Psoas muscle (tissue), 8 donors: ENCODE measurements at places on chromosomes 4 and X.

DNA sequence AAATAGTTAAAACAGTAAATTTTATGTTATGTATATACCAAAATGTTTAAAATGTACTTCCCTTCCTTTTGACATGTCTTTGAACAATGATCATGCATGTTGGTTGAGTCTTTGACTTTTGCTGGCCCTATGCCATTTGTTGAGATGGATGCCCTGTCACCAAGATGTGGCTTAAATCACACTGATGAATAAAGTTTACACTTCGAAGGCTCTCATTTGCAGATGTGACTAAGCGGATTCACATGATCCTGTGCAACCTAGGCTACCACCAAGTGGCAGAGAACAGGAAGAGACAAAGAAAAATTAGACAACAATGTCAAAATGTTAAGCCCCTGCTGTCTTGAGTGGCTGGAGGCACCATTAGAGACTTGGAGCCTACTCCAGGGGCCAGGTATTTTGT is 139.9 kb downstream of the RAB28 start:
- no peaks in the 10 kb centered on the region for H3K36me3 ChIP-seq
- H3K27ac ChIP-seq: no peak overlapping the region
- no peaks in the 10 kb centered on the region for H3K27me3 ChIP-seq
- no peaks in the 10 kb centered on the region for H3K4me1 ChIP-seq

- no peaks in the 10 kb centered on the region for H3K27me3 ChIP-seq
- no peak overlapping the region for H3K4me3 ChIP-seq
- no peak overlapping the region for H3K27ac ChIP-seq
- H3K4me1 ChIP-seq: no peaks in the 10 kb centered on the region
- DNase-seq: no peak
- no peaks in the 10 kb centered on the region for H3K36me3 ChIP-seq
Observed at GRCh38 chr4:120132935-120133334, 66.3 kb upstream of the MAD2L1 start.

GRCh38 chr4:25361253-25361652 is 15.8 kb upstream of the ANAPC4 start:
- no peak for DNase-seq
- no peak overlapping the region for H3K4me3 ChIP-seq
- H3K27me3 ChIP-seq: no peaks in the 10 kb centered on the region
- H3K4me1 ChIP-seq: no peaks in the 10 kb centered on the region

GRCh38 chrX:54641530-54641929 is 111.5 kb downstream of the GNL3L start:
- H3K4me1 ChIP-seq: peaks cover 9% of the 10 kb centered on the region
- H3K4me3 ChIP-seq: no peak overlapping the region
- H3K27me3 ChIP-seq: no peaks in the 10 kb centered on the region
- DNase-seq: no peak

DNA sequence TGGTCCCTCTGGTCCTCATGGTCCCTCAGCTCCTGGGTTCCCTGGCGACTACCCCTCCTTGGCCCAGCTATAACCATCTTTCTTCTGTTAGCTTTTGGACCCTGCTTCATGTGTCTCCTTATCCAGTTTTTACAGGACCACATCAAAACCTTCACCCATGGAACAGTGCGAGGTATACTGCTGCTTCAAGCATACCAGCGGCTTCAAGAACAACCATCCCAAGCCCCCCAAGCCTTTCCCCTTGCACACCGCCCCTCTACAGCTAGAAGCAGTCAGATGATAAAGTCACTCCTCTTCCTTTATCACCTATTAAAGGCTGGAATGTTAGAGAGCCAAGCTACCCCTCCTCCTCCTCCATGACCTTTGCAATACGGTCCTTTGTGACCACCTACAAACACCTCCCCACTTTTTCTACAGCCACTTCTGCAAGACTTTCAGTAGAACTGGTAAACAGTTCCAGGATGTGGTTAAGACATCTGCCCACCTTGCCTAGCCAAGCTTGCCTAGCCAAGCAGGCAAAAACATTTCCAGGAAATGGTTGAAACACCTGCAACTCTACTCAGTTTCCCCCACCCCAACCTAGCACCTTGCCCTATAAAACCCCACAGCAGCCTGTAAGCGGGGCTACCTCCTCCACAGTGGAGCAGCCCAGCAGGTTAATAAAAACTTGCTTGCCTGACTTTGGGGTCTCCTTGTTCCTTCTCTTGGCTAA is 125.7 kb downstream of the ZC4H2 start:
- H3K4me3 ChIP-seq: no peak overlapping the region
- no peak overlapping the region for H3K27ac ChIP-seq
- no peaks in the 10 kb centered on the region for H3K27me3 ChIP-seq
- H3K36me3 ChIP-seq: no peaks in the 10 kb centered on the region

- peaks cover 46% of the 10 kb centered on the region for H3K27me3 ChIP-seq
- peaks cover 12% of the 10 kb centered on the region for H3K4me1 ChIP-seq
Observed at GRCh38 chr4:13546941-13547484, 2.7 kb upstream of the NKX3-2 start.

DNA sequence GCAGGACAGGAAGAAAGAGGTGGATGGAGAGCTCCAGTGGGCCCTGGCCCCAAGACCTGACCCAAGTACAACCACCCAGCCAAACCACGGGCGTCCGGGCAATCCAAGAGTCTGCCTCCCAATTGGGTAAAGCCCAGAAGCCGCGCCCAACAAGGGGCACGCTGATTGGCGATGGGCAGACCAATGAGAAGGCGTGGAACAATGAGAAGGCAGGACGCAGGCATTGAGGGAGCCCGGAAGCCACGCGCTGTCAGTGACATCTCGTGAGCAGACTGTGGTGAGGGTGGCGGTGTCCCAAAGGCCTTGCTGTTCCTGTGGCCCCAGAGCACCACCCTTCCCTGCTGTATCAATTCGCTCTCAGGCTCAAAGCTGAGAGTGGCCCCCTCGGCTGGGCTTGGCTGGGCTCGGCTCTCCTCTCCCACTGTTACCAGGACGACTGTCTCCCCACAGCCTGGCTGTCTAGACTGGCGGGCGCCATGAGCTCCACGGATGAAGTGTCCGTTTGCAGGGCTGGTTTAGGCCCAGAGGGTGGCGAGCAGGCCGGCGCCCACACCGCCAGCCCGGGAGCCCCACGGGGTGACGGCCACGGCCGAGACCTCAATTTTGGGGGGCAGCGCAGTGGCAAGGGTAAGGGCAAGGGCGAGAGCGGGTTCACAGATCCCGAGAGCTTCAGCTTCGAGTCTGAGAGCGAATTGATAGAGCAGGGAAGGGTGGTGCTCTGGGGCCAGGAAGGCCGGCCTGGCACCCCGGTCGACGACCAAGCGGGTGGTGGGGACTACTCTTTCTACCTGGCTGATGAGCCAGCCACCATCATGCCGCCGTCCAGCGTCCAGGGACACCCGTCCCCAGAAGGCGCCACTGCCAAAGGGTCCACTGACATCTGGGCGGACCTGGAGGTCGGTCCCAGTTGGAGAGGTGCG is at the start of gene LOC101059915:
Gene LOC101059915, plus strand, starts transcription at position 219 of the 920 bp plus-strand sequence.
- no peak within 1 kb of the TSS for H3K4me3 ChIP-seq
- H3K27ac ChIP-seq: no peak within 1 kb of the TSS
- no peak for DNase-seq
- no peaks in the 10 kb centered on the region for H3K4me1 ChIP-seq

DNA sequence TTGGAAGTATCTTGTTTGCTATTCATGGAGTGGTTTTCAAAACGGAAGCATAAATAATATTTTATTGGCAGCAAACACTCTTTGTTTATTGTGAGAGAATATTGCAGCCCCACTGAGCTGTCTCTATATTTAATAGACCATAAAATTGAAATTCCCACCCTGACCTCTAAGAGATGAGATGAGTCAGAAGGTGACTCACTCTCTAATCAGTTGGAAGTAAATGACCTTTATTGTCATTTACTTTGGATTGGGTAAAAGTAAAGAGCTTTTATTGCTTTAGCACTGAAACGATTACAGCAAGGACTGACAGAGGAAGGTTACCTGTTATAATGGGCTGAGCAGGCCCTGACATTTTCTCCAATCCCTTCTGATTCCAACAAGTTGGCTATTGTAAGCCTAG is 55.0 kb downstream of the SYTL5 start:
- H3K36me3 ChIP-seq: no peaks in the 10 kb centered on the region
- no peak overlapping the region for H3K4me3 ChIP-seq
- DNase-seq: no peak
